ENCODE measurements at places on chromosomes 3 and 15. TPM values are rescaled to one million over a fixed set of nuclear protein-coding genes. Genes with fewer than 3 reads are reported as not detected.

DNA sequence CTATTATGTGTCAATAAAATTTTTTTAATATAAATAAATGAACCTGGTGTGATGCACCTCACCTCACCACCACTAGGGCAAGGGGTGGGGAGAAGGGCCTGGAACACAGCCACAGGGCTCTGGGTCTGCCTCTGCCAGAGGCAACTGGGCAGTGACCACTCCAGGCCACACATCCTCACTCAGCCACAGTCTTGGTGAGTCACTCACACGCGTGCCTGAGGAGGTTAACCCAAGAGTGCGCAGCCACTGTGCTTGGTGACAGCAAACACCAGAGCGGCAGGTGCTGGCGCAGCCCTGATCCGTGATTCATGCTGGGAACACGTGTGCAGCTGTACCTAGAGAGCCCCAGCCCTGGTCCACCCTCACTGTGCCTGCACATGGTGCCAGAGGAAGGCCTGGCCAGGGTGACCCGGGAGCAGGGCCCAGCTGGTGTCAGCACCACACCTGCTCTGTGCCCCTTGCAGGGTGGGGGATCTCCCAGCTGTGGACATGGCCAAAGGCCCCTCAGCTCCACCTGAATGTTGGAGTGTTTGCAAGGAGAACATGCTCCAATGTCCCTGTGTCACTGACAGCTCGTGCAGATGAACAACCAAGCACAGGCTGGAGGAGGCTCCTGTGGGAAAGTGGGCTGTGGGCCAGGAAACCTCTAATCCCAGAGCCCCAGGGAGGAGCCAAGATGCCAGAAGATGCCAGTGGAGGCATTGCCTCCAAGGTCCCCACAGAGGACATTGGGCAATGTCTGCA lies 2.1 kb downstream of the SLC41A3 start:
- no peak overlapping the region for H3K27ac ChIP-seq
- H3K4me1 ChIP-seq, result peaks cover 26% of the 10 kb centered on the region

GRCh38 chr15:22969489-22969888 lies 10.7 kb downstream of the CYFIP1 start:
- no peak for DNase-seq
- H3K27me3 ChIP-seq, result no peaks in the 10 kb centered on the region
- no peaks in the 10 kb centered on the region for H3K4me1 ChIP-seq
- no peak overlapping the region for H3K27ac ChIP-seq
- H3K4me3 ChIP-seq, result no peak overlapping the region

- DNase-seq, result no peak
- H3K27me3 ChIP-seq, result no peaks in the 10 kb centered on the region
These were observed 37.0 kb upstream of the NR2E3 start for GRCh38 chr15:71773206-71773859.

Gene PLA1A
- not detected for total RNA-seq

GRCh38 chr3:102614021-102614569 lies 179.3 kb downstream of the ZPLD1 start:
- no peaks in the 10 kb centered on the region for H3K36me3 ChIP-seq
- H3K27ac ChIP-seq, result no peak overlapping the region
- H3K4me3 ChIP-seq, result no peak overlapping the region
- no peaks in the 10 kb centered on the region for H3K4me1 ChIP-seq
- H3K27me3 ChIP-seq, result no peaks in the 10 kb centered on the region

DNA sequence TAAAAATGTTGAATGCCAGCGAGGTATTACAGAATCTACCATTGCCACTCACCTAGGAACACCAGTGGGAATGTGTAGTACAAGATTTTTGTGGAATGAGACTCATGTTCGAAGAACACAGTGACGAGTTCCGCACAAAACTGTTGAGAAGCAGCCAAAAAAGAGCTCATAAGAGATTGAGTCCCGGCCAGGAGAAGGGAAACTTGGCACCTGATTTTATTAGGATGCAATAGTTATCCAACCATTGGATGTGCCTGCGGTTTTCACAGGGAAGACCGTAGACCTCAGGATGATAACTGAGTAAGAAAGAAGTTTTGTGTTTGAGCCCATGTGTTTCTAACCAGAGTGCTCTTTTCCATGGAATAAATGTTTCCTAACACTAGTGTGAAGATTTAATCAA lies 88.9 kb downstream of the PTPRG start:
- no peaks in the 10 kb centered on the region for H3K36me3 ChIP-seq
- DNase-seq, result no peak
- no peak overlapping the region for H3K27ac ChIP-seq
- H3K4me1 ChIP-seq, result no peaks in the 10 kb centered on the region

Gene ECE2
- total RNA-seq, result not detected

GRCh38 chr3:3366386-3366785 lies 186.9 kb upstream of the CRBN start:
- H3K4me1 ChIP-seq, result no peaks in the 10 kb centered on the region
- no peak overlapping the region for H3K27ac ChIP-seq
- H3K36me3 ChIP-seq, result no peaks in the 10 kb centered on the region
- H3K4me3 ChIP-seq, result no peak overlapping the region
- no peak for DNase-seq

Gene CADPS
- not detected for total RNA-seq

GRCh38 chr3:51696954-51697353 lies 9.9 kb upstream of the GRM2 start:
- peaks cover 24% of the 10 kb centered on the region for H3K4me1 ChIP-seq
- H3K36me3 ChIP-seq, result peaks cover 68% of the 10 kb centered on the region
- no peak overlapping the region for H3K27ac ChIP-seq
- no peak for DNase-seq
- no peak overlapping the region for H3K4me3 ChIP-seq

- no peak for DNase-seq
- H3K4me3 ChIP-seq, result no peak overlapping the region
- no peaks in the 10 kb centered on the region for H3K4me1 ChIP-seq
- no peak overlapping the region for H3K27ac ChIP-seq
- no peaks in the 10 kb centered on the region for H3K27me3 ChIP-seq
These were observed 633 bp downstream of the IGSF10 start for GRCh38 chr3:151460228-151460627.

Gene EPHA6
- not detected for total RNA-seq

GRCh38 chr3:41518626-41519025 lies 319.3 kb downstream of the CTNNB1 start:
- H3K4me3 ChIP-seq, result no peak overlapping the region
- no peaks in the 10 kb centered on the region for H3K36me3 ChIP-seq
- no peaks in the 10 kb centered on the region for H3K27me3 ChIP-seq
- no peak for DNase-seq

DNA sequence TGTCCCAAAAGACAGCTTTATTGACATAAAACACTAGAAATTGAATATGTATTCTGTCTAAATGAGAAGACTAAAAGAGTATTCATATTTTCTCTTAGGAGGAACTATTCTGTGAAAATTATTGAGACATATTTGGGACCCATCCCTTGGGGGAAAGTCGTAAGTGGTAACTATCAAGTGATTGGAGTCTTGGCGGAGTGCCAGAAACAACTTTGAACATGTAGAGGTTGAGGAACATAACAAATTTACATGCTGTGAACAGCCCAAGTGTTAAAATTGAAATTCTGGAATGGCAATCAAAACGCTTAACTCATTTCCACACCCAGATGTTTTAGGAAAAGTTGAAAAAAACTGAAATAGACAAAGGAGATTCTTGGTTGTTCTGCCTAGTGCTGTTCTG lies 1034.6 kb downstream of the NSUN3 start:
- no peak overlapping the region for H3K27ac ChIP-seq
- H3K4me1 ChIP-seq, result no peaks in the 10 kb centered on the region
- H3K27me3 ChIP-seq, result no peaks in the 10 kb centered on the region
- H3K36me3 ChIP-seq, result no peaks in the 10 kb centered on the region
- H3K4me3 ChIP-seq, result no peak overlapping the region

Gene GOLGA8S
- total RNA-seq, result 0.35 TPM

- H3K4me3 ChIP-seq, result no peak overlapping the region
- H3K36me3 ChIP-seq, result no peaks in the 10 kb centered on the region
- H3K27me3 ChIP-seq, result peaks cover 89% of the 10 kb centered on the region
- H3K27ac ChIP-seq, result no peak overlapping the region
These were observed 685 bp upstream of the FOXB1 start for GRCh38 chr15:60003243-60004008.

DNA sequence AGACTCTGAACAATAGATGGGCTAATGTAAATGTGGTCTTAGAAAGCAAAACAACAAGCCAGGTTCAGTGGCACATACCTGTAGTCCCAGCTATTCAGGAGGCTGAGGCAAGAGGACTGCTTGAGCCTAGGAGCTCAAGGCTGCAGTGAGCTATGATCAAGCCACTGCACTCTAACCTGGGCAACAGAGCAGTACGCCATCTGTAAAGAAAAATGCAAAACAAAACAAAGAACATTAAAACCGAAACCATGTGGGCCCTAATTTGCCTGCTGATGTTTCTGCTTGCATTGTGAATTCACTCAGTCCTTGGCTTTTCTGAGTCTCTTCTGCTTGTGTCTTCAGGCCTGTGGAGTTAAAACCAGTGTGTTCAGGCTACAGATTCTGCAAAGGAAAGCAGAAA lies 56.7 kb downstream of the CCNL1 start:
- no peak for DNase-seq
- no peaks in the 10 kb centered on the region for H3K36me3 ChIP-seq
- no peak overlapping the region for H3K27ac ChIP-seq

Gene CHDH
- total RNA-seq, result 0.47 TPM

GRCh38 chr3:11170052-11170770 lies 15.9 kb downstream of the HRH1 start:
- H3K27me3 ChIP-seq, result no peaks in the 10 kb centered on the region
- DNase-seq, result no peak
- no peaks in the 10 kb centered on the region for H3K4me1 ChIP-seq

DNA sequence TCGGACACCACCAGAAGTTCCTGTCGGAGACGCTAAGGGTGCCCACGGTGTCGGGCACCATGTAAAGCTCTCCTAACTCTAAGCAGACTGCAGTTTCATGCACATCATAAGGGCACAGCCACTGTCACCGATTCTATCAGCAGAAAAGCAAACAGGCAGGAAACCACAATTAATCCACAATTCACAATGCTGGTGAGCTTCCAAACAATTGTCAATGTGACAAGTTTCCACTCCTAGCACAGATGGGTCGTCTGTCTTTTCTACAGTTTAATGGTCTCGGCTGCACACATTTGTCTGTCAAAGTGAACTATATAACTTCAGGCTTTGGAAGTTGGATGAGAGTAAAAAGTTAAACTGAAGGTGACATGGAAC lies 8.8 kb upstream of the OCA2 start:
- peaks cover 7% of the 10 kb centered on the region for H3K36me3 ChIP-seq
- H3K4me1 ChIP-seq, result peaks cover 16% of the 10 kb centered on the region
- peaks cover 4% of the 10 kb centered on the region for H3K27me3 ChIP-seq
- DNase-seq, result peak; percentile 19
- no peak overlapping the region for H3K4me3 ChIP-seq

- peaks cover 77% of the 10 kb centered on the region for H3K36me3 ChIP-seq
- H3K4me3 ChIP-seq, result no peak overlapping the region
- H3K4me1 ChIP-seq, result peaks cover 8% of the 10 kb centered on the region
- H3K27ac ChIP-seq, result no peak overlapping the region
- H3K27me3 ChIP-seq, result no peaks in the 10 kb centered on the region
These were observed 54.6 kb downstream of the ARHGEF3 start for GRCh38 chr3:56747150-56747549.

DNA sequence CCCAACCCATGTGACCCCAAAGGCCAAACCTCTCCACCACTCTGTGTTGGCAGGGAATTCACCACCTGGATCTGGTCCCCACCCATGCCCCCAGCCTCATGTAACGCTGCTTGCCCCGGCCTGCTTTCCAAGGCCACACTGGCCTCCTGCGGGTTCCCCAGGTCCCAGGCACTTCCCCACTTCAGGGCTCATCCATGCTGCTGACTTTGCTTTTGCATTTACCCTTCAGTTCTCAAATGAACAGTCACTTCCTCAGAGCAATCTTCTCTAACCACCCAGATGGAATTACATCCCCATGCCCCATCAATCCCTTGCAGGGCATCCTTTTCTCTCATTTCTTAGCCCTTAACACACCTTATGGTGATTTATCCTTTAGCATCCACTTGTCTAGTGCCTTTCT lies 9.2 kb downstream of the DAPK2 start:
- H3K4me1 ChIP-seq, result no peaks in the 10 kb centered on the region
- H3K36me3 ChIP-seq, result no peaks in the 10 kb centered on the region
- H3K27me3 ChIP-seq, result no peaks in the 10 kb centered on the region
- no peak overlapping the region for H3K4me3 ChIP-seq

DNA sequence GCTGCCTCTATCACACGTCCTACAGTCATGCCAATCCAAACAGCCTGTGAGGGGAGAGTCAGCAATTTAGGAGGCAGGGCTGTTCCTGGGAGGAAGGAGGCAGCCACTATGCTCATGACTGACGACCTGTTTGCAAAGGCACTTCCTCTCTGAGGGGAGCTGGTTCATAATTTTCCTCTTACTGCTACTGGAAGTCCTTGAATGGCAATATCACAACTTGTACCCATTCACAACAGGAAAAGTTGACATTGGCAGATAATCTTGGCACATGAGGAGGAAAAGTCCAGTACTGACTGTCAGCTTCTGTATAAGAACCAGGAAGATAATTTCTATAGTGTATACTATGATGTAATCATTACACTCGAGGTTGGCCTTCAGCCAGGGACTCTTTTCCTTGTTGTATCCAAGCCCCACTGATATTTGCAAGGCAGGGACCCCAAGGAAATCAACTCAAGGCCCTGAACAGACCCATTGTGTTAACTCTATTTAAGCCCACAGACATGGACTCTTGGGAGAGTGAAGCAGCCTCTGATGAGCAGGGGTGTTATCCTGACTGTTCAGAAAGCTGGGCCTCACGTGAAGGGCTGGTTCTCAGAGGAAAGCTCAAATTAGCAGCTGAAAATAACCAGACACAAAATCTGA lies 267.3 kb upstream of the ADAMTS9 start:
- no peaks in the 10 kb centered on the region for H3K36me3 ChIP-seq
- no peak overlapping the region for H3K27ac ChIP-seq
- H3K27me3 ChIP-seq, result no peaks in the 10 kb centered on the region
- no peaks in the 10 kb centered on the region for H3K4me1 ChIP-seq

Gene ACP3
- total RNA-seq, result not detected

Gene CACNA1D
- not detected for total RNA-seq

GRCh38 chr15:38819387-38819950 lies 254.9 kb upstream of the RASGRP1 start:
- H3K27ac ChIP-seq, result no peak overlapping the region
- no peak for DNase-seq
- no peaks in the 10 kb centered on the region for H3K36me3 ChIP-seq
- no peaks in the 10 kb centered on the region for H3K27me3 ChIP-seq

DNA sequence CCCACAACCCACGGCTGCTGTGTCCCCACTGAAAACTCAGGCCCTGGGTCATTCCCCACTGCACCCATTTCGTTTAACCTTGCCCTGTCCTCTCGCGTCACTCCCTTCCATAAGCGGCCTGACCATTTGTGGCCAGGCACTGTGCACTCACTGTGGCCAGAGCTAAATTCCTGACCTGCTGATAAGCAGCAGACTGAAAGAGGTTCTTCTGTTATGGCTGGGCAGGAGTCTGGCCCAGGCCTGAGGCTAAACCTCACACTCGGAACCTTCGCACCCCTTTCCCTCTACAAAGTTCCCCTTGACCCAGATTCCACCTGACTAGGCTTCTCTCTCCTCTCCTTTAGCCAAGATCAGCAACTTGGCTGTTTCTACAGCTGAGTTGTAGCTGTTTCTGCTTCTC lies 62.3 kb downstream of the ADAMTS17 start:
- H3K4me1 ChIP-seq, result no peaks in the 10 kb centered on the region
- DNase-seq, result no peak
- no peaks in the 10 kb centered on the region for H3K36me3 ChIP-seq
- H3K27me3 ChIP-seq, result no peaks in the 10 kb centered on the region
- H3K4me3 ChIP-seq, result no peak overlapping the region
- H3K27ac ChIP-seq, result no peak overlapping the region
